Kidney (tissue), 22 donors: ENCODE measurements at places on chromosomes 16 and 17. TPM values are rescaled to one million over a fixed set of nuclear protein-coding genes. Genes with fewer than 3 reads are reported as not detected.

ATPAF2 gene
- 27.0 TPM for total RNA-seq

BCAR1 gene
- total RNA-seq = 123 TPM

GRCh38 chr16:79009896-79010295 lies 590.6 kb downstream of the MAF start:
- H3K27ac ChIP-seq = no peak overlapping the region
- no peaks in the 10 kb centered on the region for H3K36me3 ChIP-seq
- H3K4me1 ChIP-seq = peaks cover 3% of the 10 kb centered on the region
- H3K4me3 ChIP-seq = no peak overlapping the region

GRCh38 chr17:29867643-29868181 lies 62.3 kb downstream of the SSH2 start:
- H3K36me3 ChIP-seq = no peaks in the 10 kb centered on the region
- no peak overlapping the region for H3K4me3 ChIP-seq
- no peak overlapping the region for H3K27ac ChIP-seq

DNA sequence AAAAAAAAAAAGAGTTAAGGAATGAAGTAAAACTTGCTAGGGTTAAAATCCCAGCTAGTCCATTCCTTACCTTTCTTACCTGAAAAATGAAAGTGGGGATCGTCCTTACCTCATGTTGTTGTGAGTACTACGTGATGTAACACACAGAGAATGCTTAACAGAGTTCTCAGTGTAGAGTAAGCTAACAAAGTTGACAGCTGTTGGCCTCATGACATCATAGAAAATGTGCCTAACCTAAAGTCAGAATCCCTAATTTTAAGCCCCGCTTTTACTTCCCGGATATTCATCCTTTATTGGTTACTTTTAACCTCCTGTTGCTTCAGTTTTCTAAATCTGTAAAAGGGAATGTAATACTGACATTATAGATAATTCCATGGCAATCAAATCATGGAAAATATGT lies 505.8 kb upstream of the HSBP1 start:
- H3K36me3 ChIP-seq = no peaks in the 10 kb centered on the region
- no peak for DNase-seq
- no peaks in the 10 kb centered on the region for H3K4me1 ChIP-seq
- no peak overlapping the region for H3K27ac ChIP-seq
- H3K4me3 ChIP-seq = no peak overlapping the region

SCGB1C2 gene
- not detected for total RNA-seq

DNA sequence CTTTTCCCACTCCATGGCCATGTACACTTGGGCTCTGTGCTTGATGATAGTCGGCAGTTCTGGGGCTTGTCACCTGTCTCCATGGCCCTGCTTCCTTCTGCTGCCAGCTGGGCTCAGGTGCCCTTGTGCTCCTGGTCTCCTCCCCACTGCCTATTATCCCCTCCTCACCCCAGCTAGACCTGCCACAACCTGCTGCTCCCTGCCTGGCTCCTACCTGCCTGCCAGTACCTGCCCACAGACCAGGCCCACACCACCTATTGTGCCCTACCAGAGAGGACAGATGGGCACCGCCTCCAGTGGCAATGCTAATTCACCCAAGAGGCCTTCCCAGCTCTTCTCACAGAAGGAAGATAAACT lies 538 bp upstream of the RAPGEFL1 start:
- peaks cover 3% of the 10 kb centered on the region for H3K36me3 ChIP-seq
- H3K4me1 ChIP-seq = peaks cover 8% of the 10 kb centered on the region
- no peak for DNase-seq
- H3K27ac ChIP-seq = peak overlapping the region; percentile 60
- peak overlapping the region; percentile 31 for H3K4me3 ChIP-seq
- H3K27me3 ChIP-seq = no peaks in the 10 kb centered on the region

G6PC1 gene
- total RNA-seq = 0.16 TPM

SLX1B gene
- total RNA-seq = 35.5 TPM

USH1G gene
- total RNA-seq = 0.22 TPM

DNA sequence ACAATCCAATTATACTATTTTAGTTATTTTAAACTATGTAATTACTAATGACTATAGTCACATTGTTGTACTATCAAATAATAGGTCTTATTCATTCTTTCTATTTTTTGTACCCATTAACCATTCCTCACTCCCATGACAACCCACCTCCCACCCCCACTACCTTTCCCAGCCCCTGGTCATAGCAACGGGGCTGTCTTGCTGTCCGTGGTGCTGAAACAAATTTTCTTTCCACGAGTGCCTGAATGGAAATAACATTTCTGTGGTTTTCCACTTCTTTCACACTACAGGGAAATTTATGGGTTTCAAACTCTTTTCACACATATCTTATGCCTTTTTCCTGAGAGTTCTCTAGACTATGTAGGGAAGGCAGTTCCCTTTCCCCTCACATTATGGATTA lies 326.6 kb downstream of the PHKB start:
- H3K27ac ChIP-seq = no peak overlapping the region
- DNase-seq = peak; percentile 25
- no peaks in the 10 kb centered on the region for H3K36me3 ChIP-seq

DNA sequence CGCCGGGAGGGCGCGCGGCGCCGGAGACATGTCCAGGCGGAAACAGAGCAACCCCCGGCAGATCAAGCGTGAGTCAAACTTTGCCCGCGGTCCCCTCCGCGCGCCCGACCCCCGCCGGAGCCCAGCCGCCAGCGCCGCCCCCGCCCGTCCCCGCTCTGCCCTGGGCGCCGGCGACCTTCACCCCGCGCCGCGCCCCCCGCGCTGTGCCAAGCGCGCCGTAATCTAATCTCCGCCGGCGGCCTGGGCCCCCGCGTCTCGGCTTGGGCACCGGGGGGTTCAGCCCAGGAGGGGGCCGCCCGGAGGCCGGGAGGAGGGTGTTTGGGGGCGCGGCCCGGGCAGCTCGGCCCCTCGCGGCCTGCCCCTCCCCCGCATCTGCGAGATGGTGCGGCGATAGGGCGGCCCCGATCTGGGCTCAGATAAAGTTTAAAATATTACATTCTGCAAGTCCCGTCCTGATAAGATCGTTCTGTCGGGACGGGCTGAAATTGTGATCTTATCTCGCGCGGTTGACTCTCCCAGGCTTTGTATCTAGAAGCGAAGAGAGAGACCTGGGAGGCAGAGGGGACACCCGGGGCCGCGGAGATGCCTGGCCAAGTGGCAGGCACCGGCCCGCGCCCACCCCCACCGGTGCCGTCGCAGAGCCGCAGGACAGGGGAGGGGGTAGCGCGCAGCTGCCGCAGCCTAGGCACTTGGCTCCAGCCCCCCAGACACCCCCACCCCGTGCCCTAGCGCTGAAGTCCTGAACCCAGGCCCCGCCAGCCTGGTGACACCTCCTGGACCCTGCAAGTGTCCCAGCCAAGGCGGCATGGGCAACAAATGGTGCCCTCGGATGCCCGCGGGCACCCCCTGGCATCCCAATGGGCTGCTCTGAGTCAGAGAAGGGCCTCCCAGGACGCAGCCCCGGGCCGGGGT lies 787 bp downstream of the ZFPM1 start:
- DNase-seq = peak; percentile 81
- H3K4me3 ChIP-seq = no peak overlapping the region
- no peaks in the 10 kb centered on the region for H3K36me3 ChIP-seq
- H3K27ac ChIP-seq = peak overlapping the region; percentile 47
- peaks cover 23% of the 10 kb centered on the region for H3K4me1 ChIP-seq
- no peaks in the 10 kb centered on the region for H3K27me3 ChIP-seq

DNA sequence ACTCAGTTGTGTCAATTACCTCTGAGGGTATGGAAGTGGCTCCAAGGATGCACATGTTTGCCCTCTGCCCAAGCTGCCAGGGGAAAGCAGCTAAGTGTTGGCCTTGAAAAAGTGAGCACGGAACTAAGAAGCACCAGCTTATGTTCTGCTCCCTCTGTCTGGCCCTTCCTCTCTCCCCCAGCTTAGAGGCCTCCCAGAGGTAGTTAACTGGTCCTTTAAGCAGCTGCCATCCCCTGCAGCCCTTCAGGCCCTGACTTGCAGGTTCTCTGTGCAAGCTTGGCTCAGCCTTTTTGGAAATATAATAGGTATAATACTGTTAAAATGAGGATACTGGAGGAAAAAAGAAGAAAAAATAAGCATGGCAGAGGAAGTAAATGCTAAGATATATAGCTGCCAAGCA lies 7.0 kb upstream of the UBE2Z start:
- no peaks in the 10 kb centered on the region for H3K4me1 ChIP-seq
- H3K27ac ChIP-seq = no peak overlapping the region
- no peak for DNase-seq
- no peaks in the 10 kb centered on the region for H3K27me3 ChIP-seq
- no peak overlapping the region for H3K4me3 ChIP-seq

GRCh38 chr17:78107457-78107856 lies 21.1 kb downstream of the TMC6 start:
- H3K4me1 ChIP-seq = peaks cover 4% of the 10 kb centered on the region
- H3K4me3 ChIP-seq = no peak overlapping the region
- H3K27ac ChIP-seq = no peak overlapping the region
- peak; percentile 57 for DNase-seq
- peaks cover 22% of the 10 kb centered on the region for H3K36me3 ChIP-seq

- no peaks in the 10 kb centered on the region for H3K36me3 ChIP-seq
- H3K27ac ChIP-seq = no peak overlapping the region
- no peaks in the 10 kb centered on the region for H3K4me1 ChIP-seq
Observed at GRCh38 chr16:29877266-29877961, 14.4 kb upstream of the CDIPT start.

FOXF1 gene
- 0.57 TPM for total RNA-seq

HBA2 gene
- total RNA-seq = 33.9 TPM

DNA sequence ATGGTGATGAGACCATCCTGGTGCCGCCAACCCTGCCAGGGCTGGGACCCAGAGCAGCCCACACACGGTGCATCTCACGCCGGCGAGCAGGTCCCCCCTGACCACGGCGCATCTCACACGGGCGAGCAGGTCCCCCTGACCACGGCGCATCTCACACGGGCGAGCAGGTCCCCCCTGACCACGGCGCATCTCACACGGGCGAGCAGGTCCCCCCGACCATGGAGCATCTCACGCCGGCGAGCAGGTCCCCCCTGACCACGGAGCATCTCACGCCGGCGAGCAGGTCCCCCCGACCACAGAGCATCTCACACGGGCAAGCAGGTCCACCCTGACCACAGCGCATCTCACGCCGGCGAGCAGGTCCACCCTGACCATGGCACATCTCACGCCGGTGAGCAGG lies 59.2 kb downstream of the MRM3 start:
- no peaks in the 10 kb centered on the region for H3K27me3 ChIP-seq
- H3K4me3 ChIP-seq = no peak overlapping the region
- H3K36me3 ChIP-seq = no peaks in the 10 kb centered on the region
- H3K27ac ChIP-seq = no peak overlapping the region
- DNase-seq = no peak
- H3K4me1 ChIP-seq = no peaks in the 10 kb centered on the region

TBL3 gene
- total RNA-seq = 33.3 TPM

CARD14 gene
- total RNA-seq = 1.7 TPM

GPR179 gene
- not detected for total RNA-seq

- peak overlapping the region; percentile 87 for H3K27ac ChIP-seq
- no peak for DNase-seq
- peaks cover 78% of the 10 kb centered on the region for H3K4me1 ChIP-seq
- no peaks in the 10 kb centered on the region for H3K27me3 ChIP-seq
- peaks cover 4% of the 10 kb centered on the region for H3K36me3 ChIP-seq
Observed at GRCh38 chr16:85570735-85571562, 42.2 kb upstream of the GSE1 start.

- peaks cover 5% of the 10 kb centered on the region for H3K36me3 ChIP-seq
- peak overlapping the region; percentile 89 for H3K4me3 ChIP-seq
- no peaks in the 10 kb centered on the region for H3K27me3 ChIP-seq
- DNase-seq = no peak
Observed at GRCh38 chr16:89507214-89507833, 879 bp upstream of the SPG7 start.
